ENCODE measurements at places on chromosomes 16 and 17.

GRCh38 chr16:342455-343213, 9.9 kb downstream of the AXIN1 start:
- no peak for DNase-seq

DNA sequence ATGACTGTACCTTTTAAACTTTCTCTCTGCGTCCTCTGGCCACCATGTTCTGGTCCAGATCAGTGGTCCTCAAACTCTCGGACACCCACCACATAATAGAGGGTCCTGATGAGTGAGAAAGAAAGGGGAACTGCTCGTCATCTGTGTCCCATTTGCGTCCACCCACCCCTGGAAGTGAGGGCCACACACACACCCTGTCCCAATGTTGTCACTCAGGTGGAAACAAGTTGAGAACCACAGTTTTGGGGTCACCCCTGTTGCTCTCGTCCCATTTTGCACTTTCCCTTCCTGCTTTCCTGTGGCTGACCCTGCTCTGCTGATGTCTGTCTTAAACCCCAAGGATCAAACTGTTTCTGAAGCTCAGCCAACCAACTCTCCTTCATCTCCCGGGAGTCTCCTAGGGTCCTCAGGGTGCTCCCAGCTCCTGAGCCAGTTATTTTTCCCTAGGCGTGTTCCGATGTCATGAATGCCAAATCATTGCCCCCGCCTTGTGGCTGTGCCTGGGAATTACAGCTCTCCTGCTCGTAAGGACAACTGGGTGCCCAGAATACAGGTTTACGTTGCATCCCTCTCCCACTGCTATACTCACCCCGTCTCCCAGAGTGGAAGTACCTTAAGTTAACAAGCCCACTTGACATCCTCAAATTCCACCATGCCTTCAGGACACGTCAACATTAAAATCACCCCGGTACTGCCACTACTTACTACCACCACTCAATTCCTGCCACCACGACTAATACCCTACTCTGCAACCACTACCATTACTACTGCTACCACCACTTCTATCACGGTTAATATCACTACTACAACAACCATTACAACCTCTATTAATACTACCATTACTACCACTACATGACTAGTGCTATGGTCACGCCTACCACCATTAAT, 26.0 kb upstream of the HNF1B start:
- peak; percentile 17 for DNase-seq

DNA sequence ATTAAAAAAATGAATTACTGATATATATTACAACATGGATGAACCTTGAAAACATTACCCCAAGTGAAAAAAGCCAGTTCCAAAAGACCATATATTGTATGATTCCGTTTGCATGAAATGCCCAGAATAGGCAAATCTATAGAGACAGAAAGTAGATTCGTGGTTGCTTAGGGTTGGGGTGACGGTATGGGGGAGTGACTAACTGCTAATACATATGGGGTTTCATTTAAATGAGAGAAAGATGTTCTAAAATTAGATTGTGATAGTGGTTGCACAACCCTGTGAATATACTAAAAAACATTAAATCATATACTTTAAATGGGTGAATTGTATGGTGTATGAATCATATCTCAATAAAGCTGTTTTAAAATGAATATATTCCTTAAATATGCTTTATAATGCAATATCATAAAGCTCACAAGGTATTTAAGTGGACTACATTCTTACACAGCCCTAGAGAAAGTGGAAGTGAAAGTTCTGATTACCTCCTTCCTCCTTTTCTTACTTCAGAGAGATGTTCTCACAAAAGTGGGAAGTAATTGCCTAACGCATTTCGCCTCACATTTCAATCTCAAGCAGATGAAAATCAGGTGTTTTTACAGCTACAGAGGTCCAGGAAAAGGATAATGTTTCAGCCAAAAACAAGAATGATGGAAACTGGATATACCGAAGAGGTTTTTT, 142.7 kb upstream of the GNAO1 start:
- no peak for DNase-seq

- DNase-seq: no peak
Observed at GRCh38 chr17:68297195-68297594, 5.9 kb downstream of the ARSG start.
